HFFc6 (cell line): ENCODE measurements at places on chromosomes 3 and 15.

- DNase-seq = peak; percentile 24
These were observed 337.8 kb upstream of the TBC1D5 start for GRCh38 chr3:18080198-18080689.

DNA sequence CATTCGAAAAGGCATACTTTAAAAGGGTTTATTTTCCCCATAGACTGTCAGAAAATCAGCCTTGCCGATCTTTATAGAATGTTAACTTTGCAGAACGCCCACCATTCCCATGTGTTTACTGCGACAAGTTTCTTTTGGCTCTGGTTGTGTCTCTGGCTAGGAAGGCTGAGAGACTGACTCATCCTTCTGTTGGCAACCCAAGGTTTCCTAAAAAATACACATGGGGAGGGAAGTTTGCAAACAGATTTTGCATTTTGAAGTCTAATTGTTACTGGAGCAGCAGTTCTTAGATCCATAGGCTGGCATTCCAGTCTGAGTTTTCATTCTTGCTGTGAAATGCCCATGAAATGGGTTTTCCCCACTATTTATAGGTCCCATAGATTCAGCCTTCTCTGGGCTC, 37.9 kb upstream of the MINAR1 start:
- no peak for DNase-seq

DNA sequence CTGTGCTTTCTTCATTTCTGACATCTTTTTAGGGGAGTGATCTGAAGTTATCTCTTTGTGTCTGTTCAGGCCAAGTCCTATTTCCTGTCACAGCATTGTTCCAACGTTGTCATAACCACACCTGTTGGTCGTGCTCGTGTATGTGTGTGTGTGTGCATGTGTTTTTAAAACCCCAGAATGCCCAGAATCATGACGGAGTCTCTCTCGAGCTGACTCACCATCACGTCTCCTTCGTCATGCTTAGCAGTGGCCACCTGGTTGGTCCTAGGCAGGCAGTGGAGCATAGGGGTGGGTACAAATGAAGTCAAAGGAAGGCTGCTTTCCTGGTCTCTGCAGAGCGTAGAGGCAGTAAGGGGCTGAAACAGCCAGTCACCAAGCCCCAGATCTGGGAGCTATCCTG, 126.8 kb upstream of the ABHD17C start:
- peak; percentile 17 for DNase-seq

DNA sequence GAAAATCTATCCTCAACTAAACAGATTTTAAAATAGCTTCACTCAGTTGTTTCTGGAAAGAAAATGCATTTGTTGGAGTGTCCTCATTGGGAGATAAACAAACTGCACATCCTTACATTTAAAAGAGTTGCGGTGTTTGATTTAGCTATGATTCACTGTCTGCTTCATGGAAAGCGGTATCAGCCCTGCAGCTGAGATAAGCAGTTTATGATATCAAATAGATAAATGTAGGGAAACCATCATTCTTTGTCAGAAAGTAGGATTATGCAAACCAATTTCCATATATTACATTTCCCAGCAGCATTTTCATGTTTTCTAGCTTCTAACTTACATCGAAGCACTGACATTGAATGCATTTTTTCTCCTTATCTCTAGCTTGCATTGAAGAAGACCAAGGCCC, 698.9 kb downstream of the DIPK2A start:
- DNase-seq = no peak

GRCh38 chr3:198113206-198114053, 153.4 kb downstream of the LMLN start:
- no peak for DNase-seq

DNA sequence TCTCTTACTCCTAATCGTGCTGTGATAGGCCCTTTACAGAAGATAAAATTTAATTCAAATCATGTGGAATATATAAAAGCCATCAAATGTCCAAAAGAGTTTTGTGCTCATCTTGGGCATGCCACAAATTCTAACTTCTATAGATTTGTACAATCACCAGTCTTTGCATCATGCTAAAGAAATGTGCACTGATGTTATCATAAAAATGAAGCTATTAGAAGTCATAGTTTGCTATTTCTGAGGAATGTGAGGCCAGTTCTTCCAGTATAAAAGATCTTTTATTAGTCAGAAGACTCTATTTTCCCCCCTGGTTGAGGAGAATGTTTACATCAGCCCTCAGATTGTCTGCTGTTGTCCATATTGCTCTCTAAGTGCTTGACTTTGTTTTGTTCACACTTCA, 2.1 kb upstream of the ANXA2 start:
- peak; percentile 88 for DNase-seq

GRCh38 chr3:61948699-61949305, 387.4 kb downstream of the PTPRG start:
- DNase-seq = no peak

- no peak for DNase-seq
These were observed 3.3 kb upstream of the ISLR start for GRCh38 chr15:74170071-74170844.

DNA sequence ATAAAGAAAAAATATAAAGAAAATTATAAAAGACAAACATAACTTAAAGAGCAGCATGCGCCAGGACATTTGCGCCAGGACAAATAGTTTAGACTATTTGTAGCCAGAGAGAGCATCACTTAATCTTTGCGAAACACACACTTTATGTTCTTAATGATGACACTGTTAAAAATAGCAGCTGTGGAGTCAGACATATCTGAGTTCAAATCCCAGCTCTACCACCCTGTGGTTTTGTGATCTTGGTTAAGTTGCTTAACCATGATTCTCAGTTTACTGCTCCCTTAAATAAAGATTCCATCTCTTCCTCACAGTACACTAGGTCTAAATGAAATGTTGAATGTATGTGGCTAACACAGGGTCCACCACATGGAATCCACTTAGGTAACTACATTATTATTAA, 31.4 kb downstream of the KCNMB2 start:
- no peak for DNase-seq

DNA sequence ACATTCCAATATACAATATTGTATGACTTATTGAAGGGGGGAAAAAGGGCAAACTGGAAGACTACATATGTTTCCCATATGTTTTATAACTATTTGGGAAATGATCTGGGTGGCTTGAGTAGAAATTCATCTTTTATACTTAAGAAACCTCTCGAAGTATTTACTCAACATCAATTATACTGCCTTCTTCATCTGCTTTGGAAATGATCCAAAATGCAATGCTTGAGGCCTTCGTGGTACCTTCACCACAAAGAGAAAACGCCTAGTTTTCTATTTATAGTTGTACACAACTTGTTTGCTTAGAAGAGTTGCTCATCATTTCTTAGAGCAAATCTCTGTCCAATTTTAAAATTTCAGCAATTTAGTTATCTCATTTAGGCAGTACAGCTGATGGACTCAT, 18.8 kb downstream of the ACKR4 start:
- DNase-seq = peak; percentile 34

GRCh38 chr3:194471863-194472262, 14.9 kb downstream of the ATP13A3 start:
- no peak for DNase-seq

- no peak for DNase-seq
These were observed 34.2 kb upstream of the B3GNT5 start for GRCh38 chr3:183218826-183219225.

GRCh38 chr15:42274702-42274989, 1.4 kb upstream of the TMEM87A start:
- no peak for DNase-seq

- no peak for DNase-seq
These were observed 28.7 kb upstream of the ALPK3 start for GRCh38 chr15:84788500-84788899.

- peak; percentile 44 for DNase-seq
These were observed 98.6 kb downstream of the ALCAM start for GRCh38 chr3:105465251-105465853.

- no peak for DNase-seq
These were observed 1.4 kb downstream of the KBTBD13 start for GRCh38 chr15:65077981-65078352.

DNA sequence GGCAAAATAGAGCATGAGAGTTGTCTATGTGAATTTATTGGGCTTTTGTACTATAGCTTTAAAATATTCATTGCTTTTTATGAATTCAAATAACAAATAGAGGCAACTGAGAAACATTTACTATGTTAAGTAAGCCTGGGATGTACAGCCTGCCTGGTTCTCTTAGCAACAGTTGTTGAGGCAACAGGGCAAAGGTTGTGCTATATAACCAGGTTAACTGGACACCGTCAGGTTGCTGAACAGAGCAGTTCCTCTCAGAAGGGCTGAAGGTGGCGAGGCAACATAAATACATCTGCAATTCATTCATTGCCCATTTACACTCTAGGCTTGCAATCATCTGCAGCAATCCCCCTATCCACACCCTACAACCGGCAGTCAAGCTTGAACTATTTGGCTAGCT, 78.2 kb downstream of the GTF2E1 start:
- no peak for DNase-seq

GRCh38 chr3:98573181-98573728, 20.2 kb downstream of the CPOX start:
- no peak for DNase-seq

- DNase-seq = no peak
These were observed 531.2 kb upstream of the SEMA6D start for GRCh38 chr15:47186075-47186474.

GRCh38 chr3:106212665-106213222, 343.9 kb upstream of the CBLB start:
- DNase-seq = peak; percentile 19

DNA sequence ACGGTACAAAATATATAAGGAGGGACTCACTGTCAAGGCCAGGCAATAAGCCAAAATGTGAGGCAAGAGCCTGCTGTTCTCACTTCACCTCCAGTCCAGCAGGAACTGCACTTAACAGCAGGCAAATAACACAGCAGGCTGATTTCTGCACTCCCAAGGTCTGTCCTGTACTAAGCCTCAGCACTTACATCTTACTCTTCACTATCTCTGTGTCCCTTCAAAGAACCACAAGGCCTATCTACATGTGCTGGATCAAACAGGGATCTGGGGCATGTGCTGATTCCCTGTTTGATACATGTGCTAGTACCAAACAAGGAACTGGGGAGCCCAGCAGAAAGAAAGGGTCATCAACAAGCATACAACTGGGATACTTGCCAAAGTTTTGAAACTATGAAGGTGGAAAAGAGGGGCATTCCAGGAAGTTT, 22.2 kb downstream of the UACA start:
- DNase-seq = peak; percentile 78
